Activated CD4-positive, alpha-beta T cell treated with anti-CD3 and anti-CD28 coated beads for 24 hours (primary cell): ENCODE measurements at places on chromosomes 7 and 10.

DNA sequence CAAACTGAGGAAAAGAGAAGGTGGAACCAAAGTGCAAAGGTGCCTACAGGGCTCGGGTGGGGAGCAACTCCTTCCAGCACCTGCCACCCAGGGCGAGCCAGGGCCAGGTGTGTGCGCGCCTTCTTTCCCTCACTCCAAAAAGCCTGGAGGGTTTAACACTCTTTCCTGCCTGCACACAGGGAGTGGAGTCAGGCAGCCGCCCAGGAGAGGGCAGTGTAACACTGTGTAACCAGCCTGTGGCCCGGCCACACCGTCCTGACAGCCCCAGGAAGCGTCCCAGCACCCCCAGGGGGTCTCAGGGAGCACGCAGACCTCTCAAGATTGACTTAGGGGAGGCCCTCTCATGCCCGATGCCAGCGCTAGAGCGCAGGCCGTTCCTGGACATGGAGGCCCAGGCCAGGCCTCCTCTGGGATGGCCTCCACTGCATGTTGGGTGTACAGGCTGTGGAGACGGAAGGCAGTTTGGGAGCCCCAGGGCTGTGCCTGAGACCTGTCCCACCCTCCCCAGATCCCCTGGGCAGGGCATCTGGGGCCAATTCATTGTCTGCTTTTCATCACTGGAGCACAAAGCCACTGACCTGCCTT, 13.4 kb downstream of the BRI3 start:
- DNase-seq, result no peak

DNA sequence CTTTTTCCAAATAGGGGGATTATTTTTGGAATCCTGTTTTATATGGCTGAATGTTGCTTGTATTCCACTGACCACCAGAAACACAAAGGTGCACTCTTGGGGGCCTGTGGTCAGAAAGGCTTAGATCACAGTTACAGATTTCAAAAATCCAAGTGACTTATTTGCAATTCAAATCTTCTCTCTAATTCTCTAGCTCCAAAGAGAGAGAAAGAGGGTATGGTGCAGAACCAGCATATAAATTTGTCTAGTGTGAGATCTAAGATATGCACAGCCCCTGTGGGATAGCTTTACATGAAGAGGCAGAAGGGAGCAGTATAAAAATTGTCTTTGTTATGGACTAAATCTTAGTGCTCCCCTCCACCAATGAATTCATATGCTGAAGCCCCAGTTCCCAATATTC, 1121.7 kb upstream of the CELF2 start:
- no peak for DNase-seq

GRCh38 chr7:30087371-30087770, 47.4 kb upstream of the MTURN start:
- DNase-seq, result no peak

GRCh38 chr10:59626523-59626869, 83.2 kb downstream of the SLC16A9 start:
- no peak for DNase-seq

GRCh38 chr10:73076360-73077183, 20.1 kb downstream of the P4HA1 start:
- no peak for DNase-seq

DNA sequence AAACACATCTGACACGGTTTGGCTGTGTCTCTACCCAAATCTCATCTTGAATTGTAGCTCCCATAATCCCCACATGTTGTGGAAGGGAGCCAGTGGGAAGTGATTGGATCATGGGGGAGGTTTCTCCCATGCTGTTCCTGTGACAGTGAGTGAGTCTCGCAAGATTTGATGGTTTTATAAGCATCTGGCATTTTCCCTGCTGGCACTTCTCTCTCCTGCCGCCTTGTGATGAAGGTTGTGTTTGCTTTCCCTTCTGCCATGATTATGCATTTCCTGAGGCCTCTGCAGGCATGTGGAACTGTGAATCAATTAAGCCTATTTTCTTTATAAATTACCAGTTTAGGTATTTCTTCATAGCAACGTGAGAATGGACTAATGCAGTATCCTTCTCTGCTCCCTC, 5.9 kb upstream of the HTR5A start:
- no peak for DNase-seq

- DNase-seq, result no peak
These were observed 60.5 kb downstream of the GTF2IRD1 start for GRCh38 chr7:74514131-74514591.

DNA sequence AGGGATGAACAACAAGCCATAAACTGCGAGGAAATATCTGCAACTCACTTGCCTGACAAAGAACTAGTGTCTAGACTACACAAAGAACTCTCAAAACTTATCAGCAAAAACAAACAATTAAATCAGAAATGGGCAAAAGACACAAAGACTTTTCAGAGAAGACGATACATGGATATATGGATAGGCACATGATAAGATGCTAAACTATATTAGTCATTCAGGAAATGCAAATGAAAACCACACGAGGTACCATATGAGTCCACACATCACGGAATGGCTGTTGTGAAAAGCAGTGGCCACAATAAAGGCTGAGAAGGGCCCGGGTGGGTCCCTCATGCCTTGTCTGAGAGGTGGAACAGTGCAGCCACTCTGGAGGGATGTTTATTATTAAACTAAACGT, 267.8 kb downstream of the WDR37 start:
- DNase-seq, result no peak

DNA sequence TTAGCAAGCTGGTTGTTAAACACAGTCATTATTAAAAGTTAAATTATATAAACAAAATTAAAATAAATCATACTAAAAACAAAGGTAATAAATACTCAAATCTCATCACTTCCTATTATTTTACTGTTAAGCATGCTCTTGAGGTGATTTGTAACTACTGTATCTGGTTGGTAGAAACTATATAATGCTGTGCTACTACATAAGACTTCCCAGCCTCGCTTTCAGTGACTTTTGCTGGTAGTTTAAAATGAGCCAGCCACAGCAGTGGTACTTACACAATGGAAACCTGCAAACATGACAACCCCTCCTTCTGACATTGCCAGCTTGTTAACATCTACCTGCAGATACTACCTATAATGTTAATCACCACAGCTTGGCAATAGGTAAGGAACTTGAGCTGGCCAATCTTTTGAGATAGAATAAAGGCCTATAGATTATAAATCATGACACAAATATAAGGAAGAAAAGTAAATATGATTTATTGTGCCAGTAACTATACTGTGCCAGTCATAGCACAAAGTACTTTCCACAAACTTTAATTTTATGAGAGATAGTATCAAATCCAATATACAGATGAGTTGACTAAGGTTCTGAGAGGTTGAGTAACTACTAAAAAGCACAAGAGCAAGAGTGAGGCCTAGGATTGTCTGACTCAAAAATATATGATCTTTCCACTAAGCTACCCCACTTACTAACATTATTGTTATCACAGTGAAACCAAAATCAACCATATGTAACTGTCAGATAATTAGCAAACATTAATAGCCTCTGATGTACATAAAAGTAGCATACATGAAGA, 181.1 kb upstream of the ASAH2 start:
- no peak for DNase-seq

DNA sequence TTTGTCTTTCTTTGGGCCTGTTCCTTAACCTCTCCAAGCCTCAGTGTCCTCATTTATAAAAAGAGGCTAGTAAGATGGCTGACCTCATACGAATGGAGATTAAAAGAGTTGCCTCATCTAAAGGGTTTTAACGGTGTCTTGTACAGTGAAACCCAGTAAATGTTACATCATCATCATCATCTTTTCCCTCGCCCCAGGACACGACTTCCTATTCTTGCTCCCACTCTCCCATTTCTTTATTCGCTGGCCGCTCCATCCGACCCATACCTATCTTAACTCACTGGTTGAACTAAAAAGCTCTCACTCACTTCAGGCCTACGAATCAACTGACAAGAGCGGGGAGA, 554 bp downstream of the FRA10AC1 start:
- no peak for DNase-seq

DNA sequence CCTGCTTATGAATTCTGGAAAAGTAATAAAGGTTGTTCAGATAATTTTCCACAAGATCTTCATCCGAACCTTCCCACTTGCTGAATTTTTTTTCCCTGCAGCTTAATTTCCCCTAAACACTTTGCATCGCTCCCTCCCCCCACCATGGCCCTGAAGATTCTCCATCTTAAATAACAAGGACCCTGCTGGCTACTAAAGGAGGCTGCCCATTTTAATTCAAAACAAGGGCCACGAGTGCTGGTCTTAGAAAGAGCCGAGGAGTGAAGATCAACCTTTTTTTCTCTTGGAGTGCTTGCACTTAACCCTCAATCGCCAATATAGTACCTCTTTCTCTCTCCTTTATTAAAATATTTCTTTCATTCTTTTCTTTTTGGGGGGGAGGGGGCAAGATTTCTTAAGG, 9.2 kb upstream of the SP8 start:
- DNase-seq, result no peak

GRCh38 chr10:116836902-116837523, 12.3 kb upstream of the ENO4 start:
- DNase-seq, result no peak

- DNase-seq, result no peak
These were observed 117.9 kb downstream of the LRRC18 start for GRCh38 chr10:48821692-48822091.

DNA sequence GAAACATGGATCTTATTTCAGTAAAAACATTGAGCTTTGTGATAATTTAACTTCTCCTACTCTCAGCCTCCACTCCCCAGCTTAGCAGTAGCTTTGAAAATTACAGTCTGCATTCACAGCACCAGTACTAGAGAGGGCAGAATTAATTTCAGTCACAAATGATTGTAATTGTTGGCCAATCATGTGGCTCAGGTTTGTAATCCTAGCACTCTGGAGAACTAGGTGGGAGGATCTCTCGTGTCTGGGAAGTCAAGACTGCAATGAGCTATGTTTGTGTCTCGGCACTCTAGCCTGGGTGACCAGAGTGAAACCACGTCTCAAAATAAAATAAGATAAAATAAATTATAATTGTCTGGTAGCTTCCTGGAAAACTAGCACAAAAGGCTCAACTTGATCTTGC, 620.9 kb downstream of the TNS3 start:
- no peak for DNase-seq

DNA sequence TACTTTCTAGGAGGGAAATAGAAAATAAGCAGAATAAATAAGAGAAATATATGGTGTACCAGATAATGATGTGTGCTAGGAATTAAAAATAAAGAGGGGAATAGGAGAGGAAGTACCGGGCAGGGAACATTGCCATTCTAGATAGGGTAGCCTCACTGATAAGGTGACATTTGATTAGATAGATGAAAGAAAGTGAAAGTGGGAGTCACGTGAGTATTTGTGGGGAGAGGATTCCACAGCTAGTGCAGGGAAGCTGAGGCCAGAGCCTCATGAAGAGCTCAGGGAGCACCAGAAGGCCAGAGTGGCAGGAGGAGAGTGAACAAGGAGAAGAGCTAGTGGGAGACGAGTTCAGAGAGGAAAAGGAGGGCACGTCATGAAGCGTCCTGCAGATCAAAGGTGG, 49.1 kb downstream of the CDHR3 start:
- DNase-seq, result no peak

- DNase-seq, result no peak
These were observed 1.8 kb upstream of the CLDN15 start for GRCh38 chr7:101239191-101239950.

DNA sequence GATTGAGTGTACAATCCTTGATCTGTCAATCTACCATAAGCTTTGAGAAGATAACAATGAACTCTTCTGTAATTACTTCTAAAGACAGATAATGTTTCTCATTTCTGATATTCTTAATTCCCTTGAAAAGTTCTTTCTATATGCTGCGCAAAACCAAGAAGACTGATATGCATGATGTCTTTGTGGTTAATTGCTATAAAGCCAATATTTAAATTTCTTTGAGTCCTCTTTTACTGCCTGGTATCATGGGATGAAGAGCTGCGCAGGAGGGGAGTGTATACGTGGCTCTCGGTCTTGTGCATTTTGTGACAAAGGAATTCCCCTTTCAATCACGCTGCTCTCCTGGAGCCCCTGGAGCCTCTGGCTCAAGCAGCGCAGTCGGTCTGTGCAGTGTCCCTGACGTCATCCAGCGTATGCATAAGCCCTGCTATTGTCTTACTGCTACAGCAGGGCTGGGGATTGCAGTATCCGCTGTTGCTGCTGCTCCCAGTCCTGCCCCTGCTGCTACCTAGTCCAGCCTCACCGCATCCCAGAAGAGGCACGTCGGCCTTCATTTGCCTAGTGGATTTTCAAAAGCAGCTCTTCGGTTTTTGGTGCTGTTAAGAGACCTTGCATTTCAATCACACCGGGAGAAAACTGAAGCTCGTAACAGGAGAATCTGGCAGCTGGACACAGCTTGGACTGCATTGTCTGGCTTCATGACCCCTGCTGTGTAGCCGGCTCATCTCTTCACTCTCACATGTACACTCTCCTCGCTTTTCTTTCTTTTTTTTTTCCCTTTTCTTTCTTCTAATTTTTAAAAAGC, 66.7 kb downstream of the ST7 start:
- no peak for DNase-seq
